Nephron progenitor cell (in vitro differentiated cells): ENCODE measurements at places on chromosomes 5 and 9.

DNA sequence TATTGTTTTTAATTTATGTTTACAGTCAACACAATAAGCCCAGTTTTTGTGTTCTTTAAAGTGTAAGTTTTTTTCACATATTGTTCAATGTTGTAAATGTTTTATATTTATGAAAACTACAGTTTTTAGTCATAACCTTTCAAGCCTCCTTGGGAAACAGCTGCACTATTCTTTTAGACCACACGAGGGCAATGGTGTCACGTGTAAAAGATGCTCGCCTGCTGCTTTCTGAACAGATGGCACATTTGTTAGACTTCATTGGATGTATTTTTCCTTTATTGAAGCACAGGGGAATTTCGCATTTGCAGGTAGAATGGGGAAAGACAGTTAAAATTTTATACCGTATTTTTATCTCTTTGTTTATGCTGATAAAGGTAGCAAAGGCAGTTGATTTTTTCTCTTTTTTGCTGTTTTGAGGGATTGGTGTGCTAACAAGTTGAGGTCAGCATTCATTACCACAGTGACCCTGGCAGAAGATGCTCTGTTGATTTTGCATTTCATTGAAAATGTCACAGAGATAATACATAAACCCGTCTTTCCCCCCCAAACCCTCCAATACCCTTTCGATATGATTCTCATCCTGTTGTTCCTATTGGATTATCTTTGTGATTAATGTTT, 59.0 kb downstream of the MAT2B start:
- peaks cover 38% of the 10 kb centered on the region for H3K4me1 ChIP-seq
- no peak overlapping the region for H3K27ac ChIP-seq
- peaks cover 57% of the 10 kb centered on the region for H3K27me3 ChIP-seq
- H3K4me3 ChIP-seq: no peak overlapping the region

GRCh38 chr9:93665637-93666438, 89.5 kb downstream of the PHF2 start:
- peak; percentile 31 for DNase-seq
- peak overlapping the region; percentile 58 for H3K27ac ChIP-seq
- no peak overlapping the region for H3K4me3 ChIP-seq
- peaks cover 20% of the 10 kb centered on the region for H3K4me1 ChIP-seq
- peaks cover 4% of the 10 kb centered on the region for H3K36me3 ChIP-seq

GRCh38 chr5:159511570-159511969, 181.3 kb upstream of the IL12B start:
- H3K4me1 ChIP-seq: peaks cover 71% of the 10 kb centered on the region
- H3K36me3 ChIP-seq: no peaks in the 10 kb centered on the region
- H3K27me3 ChIP-seq: peaks cover 8% of the 10 kb centered on the region
- peak overlapping the region; percentile 32 for H3K27ac ChIP-seq
- no peak overlapping the region for H3K4me3 ChIP-seq

DNA sequence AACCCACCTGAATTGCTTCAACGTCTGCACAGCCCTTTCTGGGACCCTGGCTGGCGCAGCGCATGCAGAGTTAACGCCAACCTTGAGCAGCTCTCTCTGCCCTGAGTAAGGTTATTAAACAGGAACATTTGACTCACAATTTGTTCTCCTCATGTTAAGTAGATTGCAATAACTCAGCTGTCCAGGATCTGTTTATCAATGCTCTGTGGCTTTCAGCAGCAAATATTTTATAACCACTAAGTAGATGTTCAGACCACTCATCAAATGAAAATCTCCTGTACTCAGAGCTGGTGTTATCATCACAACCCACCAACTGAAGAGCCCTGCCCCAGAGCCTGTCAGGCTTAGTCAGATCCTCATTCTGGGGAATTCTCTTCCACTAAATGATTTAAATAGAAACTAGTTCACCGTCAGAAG, 403.0 kb downstream of the ZNF608 start:
- peaks cover under 1% of the 10 kb centered on the region for H3K36me3 ChIP-seq
- no peak overlapping the region for H3K4me3 ChIP-seq
- no peak for DNase-seq
- H3K4me1 ChIP-seq: peaks cover 9% of the 10 kb centered on the region

DNA sequence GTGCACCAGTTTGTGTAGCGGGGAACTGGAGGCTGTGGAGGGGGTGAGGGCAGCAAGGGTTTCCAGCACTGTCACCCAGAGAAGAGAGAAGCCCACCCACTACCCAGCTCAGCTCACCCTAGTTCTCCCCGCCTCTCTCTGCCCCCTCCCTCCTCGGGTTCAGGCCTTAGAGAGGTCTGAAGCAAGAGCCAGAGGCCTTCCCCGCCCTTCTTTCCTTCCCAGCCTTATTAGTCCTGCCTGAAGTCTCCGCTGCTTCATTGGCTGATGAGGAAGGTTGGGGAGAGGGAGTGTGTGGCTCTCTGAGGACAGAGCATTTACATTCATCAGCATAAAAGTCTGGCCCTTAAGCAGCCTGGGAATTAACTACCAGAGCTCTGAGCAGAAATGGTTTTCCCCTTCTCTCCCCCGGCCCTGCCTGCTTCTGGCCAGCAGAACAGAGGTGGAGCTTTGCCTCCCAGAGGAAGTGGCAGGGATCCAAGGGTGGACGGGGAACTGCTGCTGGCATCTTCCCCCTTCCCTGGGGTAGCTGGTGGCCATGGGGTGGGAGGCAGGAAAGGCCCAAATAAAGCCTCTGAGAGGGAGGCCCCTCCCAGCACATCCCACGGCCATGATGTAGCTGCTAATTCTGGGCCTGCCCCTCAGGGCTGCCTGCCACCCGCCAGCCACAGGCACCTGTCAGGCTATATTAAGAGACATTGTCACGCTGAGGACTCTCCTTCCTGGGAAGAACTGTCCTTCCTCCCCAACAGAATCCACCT, 4.1 kb downstream of the DNAJB5 start:
- peaks cover 12% of the 10 kb centered on the region for H3K36me3 ChIP-seq
- no peak for DNase-seq
- peaks cover 90% of the 10 kb centered on the region for H3K4me1 ChIP-seq
- no peak overlapping the region for H3K4me3 ChIP-seq
- H3K27me3 ChIP-seq: peaks cover 2% of the 10 kb centered on the region
